Left hindlimb (tissue), 1 donor: ENCODE measurements at places on chromosomes 7 and 10.

GRCh38 chr7:54988516-54988915 is 30.3 kb upstream of the EGFR start:
- no peak for DNase-seq

DNA sequence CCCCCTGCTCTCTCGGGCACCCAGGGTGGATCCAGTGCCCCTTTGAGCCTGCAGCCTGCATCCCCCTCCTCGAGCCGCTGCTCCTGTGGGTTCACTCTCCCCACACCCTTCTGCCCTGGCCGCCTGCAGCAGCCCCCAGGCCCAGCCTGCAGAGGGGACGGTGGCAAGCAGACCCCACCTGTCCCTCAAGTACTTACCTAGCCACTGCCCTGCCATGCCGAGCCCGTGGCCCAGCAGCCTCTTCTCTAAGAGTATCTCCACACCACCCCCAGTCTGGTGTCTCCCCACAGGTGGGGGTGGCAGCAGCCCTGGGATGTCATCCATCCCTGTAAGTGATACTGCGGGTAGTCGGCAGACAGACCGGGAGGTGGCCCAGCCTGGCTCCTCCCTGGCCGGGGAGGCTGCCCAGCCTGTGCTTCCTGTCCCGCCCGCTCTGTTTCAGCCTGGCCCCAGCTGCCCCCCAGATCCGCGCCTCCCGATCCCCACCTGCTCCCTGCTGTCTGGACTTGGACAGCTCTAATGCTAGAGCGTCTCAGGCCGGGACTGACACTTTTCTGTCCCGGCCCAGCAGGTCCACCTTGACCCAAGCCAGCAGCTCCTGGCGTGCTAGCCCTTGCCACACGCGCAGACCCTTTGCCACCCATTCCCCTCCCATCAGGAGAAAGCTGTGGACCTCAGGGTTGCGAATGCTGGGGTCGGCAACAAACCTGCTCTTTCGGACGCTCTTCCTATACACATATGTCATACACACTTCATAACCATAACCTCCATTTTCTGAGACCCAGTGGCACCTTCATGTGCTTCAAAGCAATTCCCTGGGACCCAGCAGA is 25.0 kb downstream of the YKT6 start:
- no peak for DNase-seq

DNA sequence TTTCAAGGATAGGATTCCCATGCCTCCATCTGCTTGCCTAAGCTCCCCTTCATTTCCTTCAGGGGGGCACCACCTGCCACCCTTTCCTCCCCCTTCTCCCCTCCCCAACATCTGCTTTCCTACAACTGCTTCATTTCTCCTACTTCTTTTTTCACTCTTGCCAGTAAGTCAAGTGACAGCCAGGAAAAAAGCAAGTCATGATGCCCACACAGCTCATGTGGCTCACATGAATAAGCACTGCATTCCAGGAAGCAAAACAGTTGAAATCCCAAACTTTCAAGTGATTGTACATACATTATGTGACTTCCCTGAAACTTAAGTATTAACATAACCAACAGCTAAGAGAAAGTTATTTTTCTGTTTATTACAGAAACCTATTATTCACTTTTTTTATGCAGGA is 78.6 kb downstream of the TNS3 start:
- no peak for DNase-seq

GRCh38 chr10:76285012-76285411 is 853.6 kb downstream of the LRMDA start:
- no peak for DNase-seq

GRCh38 chr10:113550365-113550764 is 2.5 kb upstream of the HABP2 start:
- no peak for DNase-seq

DNA sequence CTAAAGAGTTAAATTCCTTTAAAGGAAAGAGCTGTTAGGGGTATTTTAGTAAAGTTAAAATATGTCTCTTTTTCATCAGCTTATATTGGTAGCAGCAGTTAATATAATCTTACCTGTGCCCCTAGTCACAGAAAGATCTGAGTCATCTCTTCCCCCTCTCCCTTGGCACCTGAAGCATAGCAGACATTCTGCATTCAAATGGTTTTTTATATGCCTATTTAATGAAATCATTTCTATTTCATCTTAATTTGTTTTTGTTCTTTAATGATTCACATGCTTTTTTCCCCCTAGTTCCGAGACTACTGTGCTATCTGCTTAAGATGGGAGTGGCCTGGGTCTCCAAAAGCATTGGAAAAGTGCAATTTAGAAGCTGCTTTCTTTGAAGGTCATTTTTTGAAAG is 33.3 kb downstream of the FHIP2A start:
- DNase-seq: no peak

- no peak for DNase-seq
Observed at GRCh38 chr10:77647543-77648293, 10.1 kb upstream of the KCNMA1 start.

DNA sequence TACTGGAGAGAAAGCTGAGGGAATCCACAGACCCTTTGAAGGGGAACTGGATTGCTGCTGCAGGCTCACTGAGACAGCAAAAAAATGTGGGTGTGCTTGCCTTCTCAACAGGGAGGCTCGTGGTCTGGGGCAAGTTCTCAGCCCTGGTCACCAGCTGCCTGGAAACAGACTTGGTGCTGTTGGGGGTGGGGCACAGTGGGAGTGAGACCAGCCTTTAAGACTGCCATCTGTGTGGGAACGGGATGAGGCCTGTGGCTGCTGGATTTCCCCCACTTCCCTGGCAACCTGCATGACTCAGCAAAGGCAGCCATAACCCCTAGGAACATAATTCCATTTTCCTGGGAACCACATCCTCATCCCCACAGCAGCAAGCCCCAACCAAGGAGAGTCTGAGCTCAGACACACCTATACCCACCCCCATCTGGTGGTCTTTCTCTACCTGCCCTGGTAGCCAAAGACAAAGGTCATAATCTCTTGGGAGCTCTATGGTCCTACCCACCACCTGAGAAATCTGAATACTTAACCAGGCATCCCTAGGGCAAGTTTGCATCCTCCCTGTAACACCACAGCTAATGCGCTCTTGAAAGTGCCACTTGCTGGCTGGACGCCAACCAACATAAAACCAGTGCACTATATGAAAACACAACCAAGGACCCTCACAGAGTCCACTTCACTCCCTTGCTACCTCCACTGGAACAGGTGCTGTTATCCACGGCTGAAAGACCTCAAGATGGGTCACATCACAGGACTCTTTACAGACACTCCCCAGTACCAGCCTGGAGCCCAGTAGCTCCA is 45.0 kb upstream of the TFEC start:
- DNase-seq: no peak

- DNase-seq: no peak
Observed at GRCh38 chr7:129368389-129368986, 65.7 kb upstream of the STRIP2 start.

- no peak for DNase-seq
Observed at GRCh38 chr10:62529396-62529795, 155.2 kb downstream of the ZNF365 start.

- DNase-seq: no peak
Observed at GRCh38 chr7:94591176-94591575, 64.8 kb downstream of the SGCE start.

DNA sequence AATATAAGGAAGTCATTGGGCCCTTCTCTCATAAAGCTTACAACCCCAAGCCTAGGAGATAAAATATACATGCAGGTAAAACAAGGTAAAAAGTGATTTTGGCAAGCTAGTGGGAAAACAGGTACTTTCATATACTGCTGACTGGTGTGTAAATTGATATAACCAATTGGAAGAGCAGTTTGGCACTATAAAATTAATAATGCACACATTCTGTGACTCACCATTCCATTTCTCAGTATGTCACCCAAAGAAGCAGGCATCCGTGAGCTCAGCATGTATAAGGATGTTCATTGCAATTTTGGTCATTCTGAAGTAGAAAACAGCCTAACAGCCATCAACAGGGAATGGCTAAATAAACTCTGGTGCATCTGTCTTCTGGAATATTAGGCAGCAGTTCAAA is 2.9 kb downstream of the MACROH2A2 start:
- no peak for DNase-seq

DNA sequence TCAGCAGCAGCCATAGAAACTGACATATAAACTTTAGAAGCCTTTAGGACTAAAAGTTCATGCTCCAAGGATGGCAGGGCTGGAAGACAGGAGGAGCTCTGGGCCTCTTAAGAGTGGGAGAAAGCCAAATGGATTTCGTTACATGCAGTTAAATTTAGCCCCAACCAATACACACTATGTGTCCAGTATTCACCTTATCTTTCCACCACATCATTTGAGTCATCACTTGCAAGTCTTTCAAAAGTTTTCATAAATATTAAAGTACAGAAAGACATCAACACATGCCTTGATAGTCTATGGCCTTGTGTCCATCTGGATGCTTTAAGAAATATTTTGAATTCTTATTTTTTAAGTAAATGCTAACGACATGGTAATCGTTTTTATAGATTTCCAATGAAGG is 392.4 kb upstream of the LRRN3 start:
- no peak for DNase-seq

- no peak for DNase-seq
Observed at GRCh38 chr10:31147210-31147608, 115.5 kb upstream of the ZNF438 start.

GRCh38 chr10:92268748-92269147 is 22.1 kb downstream of the CPEB3 start:
- DNase-seq: no peak

DNA sequence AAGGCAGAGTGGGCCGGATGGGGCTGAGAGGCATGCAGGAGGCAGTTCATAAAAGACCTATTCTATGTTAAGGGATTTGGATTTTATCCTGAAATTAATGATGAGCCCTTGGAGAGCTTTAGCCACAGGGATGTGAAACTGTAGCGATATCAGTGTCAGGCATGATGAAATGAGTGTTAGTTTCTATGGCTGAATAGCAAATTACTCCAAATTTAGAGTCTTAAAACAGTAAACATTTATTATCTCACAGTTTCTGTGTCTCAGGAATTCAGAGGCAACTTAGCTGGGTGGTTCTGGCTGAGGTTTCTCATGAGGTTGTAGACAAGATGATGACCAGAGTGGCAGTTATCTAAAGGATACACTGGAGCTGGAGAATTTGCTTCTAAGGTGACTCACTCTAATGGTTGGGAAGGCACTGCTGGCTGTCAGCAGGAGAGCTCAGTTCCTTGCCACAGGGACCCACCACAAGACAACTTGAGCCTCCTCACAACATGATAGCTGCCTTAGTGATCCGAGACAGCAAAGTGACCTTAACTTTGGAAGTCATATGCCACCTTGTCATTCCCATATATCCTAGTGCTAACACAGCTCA is 36.7 kb upstream of the SFTPD start:
- no peak for DNase-seq

- DNase-seq: no peak
Observed at GRCh38 chr10:71268758-71269157, 50.3 kb upstream of the SLC29A3 start.

DNA sequence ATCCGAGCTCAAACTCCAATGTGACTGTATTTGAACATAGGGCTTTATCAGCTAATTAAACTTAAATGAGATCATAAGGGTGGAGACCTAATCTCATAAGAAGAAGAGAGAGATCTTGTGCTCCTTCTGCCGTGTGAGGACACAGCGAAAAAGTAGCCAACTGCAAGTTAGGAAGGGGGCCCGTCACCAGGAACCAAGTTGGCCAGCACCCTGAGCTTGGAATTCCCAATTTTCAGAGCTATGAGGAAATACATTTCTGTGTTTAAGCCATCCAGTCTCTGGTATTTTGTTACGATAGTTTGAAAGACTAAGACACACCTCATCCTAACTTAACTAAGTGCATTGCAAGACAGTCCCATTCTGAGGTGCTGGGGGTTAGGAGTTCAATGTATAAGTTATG is 14.1 kb upstream of the WDR86 start:
- DNase-seq: no peak

- peak; percentile 24 for DNase-seq
Observed at GRCh38 chr7:159105832-159106811, 38.5 kb downstream of the VIPR2 start.

- no peak for DNase-seq
Observed at GRCh38 chr10:51007781-51008180, 66.5 kb upstream of the PRKG1 start.

DNA sequence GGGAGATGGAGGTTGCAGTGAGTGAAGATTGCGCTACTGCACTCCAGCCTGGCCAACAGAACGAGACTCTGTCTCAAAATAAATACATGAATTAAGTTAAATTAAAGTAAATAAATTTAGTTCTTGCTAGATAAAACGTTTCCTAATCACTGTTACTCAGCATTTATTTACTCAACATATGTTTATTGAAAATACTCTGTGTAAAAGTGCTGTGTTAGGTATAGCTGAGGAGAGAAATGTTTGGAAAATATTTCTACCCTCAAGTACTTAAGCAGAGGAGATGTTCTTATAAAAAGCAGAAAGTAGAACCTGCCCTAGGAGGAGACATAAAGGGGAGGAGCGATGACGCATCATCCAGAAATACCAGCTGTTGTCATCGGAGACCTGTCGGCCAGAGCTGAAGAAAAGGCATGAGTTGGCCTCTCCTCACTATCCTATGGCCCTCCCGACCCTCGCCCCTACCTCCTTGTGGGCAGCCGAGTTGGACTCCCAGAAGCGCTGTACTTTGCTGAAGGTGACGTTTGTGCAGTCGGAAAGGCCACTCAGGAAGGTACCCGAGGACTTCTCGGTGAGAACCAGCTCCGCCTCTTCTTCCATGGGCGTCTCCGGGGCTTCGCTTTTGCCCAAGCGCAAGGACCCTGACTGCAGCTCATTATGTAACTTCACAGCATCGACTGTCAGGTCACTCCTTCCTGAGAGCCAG is 1.1 kb downstream of the RRP12 start:
- peak; percentile 44 for DNase-seq

DNA sequence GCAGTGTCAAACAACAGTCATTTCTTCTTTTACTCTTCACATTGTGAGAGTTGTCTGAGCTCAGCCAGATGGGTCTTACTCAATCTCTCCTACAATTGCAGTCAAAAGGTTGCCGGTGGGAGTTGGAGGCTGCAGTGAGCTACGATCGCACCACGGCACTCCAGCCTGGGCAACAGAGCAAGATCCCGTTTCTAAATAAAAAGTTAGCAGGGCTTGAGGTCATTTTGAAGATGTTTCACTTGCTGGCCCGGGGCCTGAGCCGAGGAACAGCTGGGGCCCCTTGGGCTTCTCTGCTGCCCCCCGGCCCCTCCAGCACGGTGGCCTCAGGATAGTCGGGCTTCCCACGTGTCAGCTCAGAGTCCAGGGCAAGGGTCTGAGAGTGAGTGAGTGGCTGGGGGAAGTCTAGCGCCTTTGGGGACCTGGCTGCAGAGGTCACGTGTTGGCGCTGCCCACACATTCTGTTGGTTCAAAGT is 40.4 kb downstream of the GTF2IRD1 start:
- no peak for DNase-seq

- DNase-seq: no peak
Observed at GRCh38 chr7:150332852-150333635, 8.4 kb downstream of the RARRES2 start.

DNA sequence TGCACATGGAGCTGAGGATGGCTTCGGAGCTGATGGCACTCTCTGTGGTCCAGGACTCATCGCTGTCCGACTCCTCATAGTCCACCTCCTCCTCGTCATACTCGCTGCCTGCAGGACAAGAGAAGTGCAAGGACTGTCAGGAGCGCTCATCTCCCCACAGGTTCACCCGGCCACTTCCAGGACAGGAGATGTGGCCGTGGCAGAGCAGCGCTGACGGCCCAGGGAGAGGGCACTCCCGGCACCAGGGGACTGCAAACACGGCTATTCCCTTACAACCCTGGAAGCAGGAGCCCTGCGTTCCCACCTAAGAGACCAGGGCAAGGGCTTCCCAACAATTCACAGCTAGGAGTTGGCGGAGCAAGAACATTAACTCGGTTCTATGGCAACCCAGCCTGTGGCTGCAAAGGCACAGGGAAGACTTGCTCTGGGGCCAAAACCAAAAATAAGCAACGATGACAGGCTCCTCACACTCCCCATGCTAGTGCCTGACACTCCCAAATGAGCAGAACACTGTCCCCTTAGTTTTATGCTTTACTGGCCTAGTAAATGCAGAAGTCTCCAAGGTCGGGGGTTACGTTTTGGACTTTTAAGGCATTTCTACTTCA is 100.9 kb downstream of the TAX1BP1 start:
- DNase-seq: no peak
